ENCODE measurements at places on chromosomes 1 and 21.

DNA sequence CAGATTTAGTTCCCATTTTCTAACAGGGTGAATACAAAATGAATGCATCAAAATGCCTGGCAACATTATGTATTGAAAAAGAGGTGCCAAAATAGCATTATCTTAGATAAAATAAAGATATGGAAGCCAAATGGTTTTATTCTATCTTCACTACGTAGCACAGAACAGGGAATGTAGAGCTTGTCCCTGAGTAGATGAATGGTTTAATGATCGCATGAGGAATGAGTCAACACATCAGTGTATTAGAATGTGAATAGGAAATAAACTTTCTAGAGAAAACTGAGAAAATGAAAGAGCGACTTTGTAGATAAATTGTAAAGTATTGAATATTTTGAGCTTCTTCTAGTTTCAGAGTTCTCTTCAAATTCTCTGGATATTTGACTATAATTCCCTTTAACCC, 74.3 kb downstream of the BRINP3 start:
- DNase-seq = no peak

GRCh38 chr1:2214541-2215241, 13.4 kb upstream of the SKI start:
- DNase-seq = no peak

GRCh38 chr1:205356440-205357139, at the start of gene KLHDC8A:
Gene KLHDC8A, minus strand, starts transcription at chr1:205356922. Its CDS starts 13,318 bp downstream, at chr1:205343604.
- DNase-seq = no peak

DNA sequence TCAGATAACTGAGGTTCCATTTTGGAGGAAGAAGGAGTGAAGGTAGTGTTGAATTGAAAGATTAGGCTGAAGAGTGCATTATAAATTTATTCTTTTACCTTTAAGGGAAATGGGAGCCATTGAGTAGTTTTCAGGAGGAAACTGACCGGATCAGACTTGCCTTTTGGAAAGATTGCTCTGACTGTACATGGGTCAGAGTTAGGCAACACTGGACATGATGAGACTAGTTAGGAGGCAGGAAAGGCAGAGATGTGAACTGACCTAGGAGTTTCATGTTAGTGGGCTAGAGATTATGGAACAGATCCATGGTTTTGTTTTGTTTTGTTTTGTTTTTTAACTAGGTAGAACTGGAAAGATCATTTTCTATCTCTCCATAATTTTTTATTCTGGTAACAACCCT, 78.2 kb downstream of the SNX7 start:
- no peak for DNase-seq

- no peak for DNase-seq
Measured at GRCh38 chr21:43323244-43324005, 103.5 kb downstream of the SIK1 start.

DNA sequence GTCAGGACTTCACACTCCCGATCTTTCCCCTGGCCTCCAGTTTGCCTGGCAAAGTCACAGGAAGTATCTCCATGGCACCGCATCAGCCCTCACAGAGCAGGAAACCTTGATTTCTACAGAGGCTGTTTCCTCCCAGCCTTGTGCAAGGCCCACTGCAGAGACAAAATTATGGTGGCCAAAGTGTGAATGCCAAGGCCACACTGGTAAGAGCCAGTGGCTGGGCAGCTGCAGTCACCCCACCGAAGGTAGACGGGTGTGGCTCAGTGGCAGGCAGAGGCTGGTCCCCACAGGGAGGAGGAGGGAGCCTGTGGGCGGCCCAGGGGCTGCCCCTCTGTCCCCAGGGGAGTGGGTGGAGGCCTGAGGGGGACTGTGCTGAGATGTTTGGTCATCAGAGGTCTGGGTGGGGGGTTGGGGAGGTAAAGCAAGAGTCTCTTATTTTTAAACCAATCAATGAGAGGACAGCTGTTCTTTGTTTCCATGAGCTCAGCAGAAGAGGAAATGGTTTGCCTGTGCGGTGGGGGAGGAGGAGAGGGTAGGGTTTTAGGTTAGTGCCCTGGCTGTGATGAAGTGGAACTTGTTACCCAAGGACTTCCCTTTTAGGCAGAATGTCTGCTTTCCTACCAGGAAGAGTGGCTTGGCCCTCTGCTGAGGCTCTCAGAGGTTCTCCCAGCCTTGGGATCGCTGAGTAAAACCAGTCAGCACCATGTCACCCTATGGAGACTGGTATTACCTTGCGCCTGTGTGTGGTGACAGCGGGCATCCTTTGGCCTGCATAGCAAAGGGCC, 18.0 kb upstream of the BTG2 start:
- DNase-seq = peak; percentile 85

GRCh38 chr1:22414244-22414751, 37.4 kb upstream of the ZBTB40 start:
- no peak for DNase-seq

DNA sequence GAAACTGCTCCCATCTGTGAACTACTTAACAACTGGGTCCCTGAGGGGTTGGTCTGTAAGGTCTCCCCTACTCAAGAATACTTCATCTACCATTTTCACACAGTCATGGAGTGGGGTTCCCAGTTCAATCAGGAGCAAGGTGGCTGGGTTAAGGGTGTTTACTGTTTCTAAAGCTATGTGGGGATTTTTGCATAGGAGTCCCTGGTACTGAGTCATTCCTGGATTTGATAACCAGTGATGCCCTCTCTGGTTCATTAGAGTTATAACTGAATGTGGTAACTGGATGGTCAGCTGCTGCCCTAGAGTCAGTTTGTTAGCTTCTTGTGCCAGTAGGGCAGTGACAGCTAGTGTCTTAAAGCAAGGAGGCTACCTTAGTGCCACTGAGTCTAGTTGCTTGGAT, 29.4 kb upstream of the KCNJ15 start:
- no peak for DNase-seq

GRCh38 chr1:233111731-233112130, 161.3 kb downstream of the NTPCR start:
- no peak for DNase-seq

GRCh38 chr1:229716069-229716468, 90.0 kb downstream of the URB2 start:
- no peak for DNase-seq

GRCh38 chr1:1600861-1601563, 1.1 kb upstream of the FNDC10 start:
- DNase-seq = no peak

GRCh38 chr1:20469406-20470076, 16.5 kb downstream of the CAMK2N1 start:
- DNase-seq = no peak

GRCh38 chr21:19565587-19565986, 1162.0 kb upstream of the TMPRSS15 start:
- peak; percentile 9 for DNase-seq
